ENCODE measurements at places on chromosomes 5 and 9. TPM values are rescaled to one million over a fixed set of nuclear protein-coding genes. Genes with fewer than 3 reads are reported as not detected.

Gene WDR70
- 21.3 TPM for total RNA-seq

Gene WDR5
- 27.9 TPM for total RNA-seq

Gene CCL19
- total RNA-seq = not detected

Gene CPLANE1
- 34.4 TPM for total RNA-seq

Gene PTPN3
- total RNA-seq = 0.14 TPM

Gene KCNN2
- 0.88 TPM for total RNA-seq

Gene MCIDAS
- total RNA-seq = not detected

Gene SPATA31A3
- not detected for total RNA-seq

Gene GZMA
- total RNA-seq = not detected

Gene FGF10
- not detected for total RNA-seq

Gene ZNF483
- total RNA-seq = 0.44 TPM

Gene OR1J1
- not detected for total RNA-seq

Measured in placental pericyte (primary cell).